Fibroblast of villous mesenchyme (primary cell): ENCODE measurements at places on chromosomes 12 and 14. TPM values are rescaled to one million over a fixed set of nuclear protein-coding genes. Genes with fewer than 3 reads are reported as not detected.

GRCh38 chr14:55641954-55642353 lies 61.9 kb downstream of the KTN1 start:
- no peak for DNase-seq

DNA sequence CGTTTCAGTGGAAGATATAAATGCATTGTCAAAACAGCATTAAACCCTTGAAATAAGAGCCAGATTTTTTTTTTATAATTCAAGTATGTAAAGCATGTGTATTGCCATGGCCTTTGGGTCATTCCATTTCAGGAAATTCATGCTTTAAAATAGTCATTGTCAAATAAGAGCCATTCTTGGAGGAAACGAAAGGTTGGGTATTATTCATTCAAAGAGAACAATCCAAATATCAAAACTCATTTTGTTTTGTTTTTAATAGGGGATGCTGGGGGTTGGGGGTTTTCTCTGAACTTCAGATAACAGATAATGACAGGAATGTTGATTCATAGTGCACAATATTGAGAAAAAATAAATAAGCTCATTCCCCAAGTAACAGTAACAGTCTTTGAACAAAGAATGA lies 174.4 kb upstream of the NUDT4 start:
- DNase-seq: peak; percentile 21

DNA sequence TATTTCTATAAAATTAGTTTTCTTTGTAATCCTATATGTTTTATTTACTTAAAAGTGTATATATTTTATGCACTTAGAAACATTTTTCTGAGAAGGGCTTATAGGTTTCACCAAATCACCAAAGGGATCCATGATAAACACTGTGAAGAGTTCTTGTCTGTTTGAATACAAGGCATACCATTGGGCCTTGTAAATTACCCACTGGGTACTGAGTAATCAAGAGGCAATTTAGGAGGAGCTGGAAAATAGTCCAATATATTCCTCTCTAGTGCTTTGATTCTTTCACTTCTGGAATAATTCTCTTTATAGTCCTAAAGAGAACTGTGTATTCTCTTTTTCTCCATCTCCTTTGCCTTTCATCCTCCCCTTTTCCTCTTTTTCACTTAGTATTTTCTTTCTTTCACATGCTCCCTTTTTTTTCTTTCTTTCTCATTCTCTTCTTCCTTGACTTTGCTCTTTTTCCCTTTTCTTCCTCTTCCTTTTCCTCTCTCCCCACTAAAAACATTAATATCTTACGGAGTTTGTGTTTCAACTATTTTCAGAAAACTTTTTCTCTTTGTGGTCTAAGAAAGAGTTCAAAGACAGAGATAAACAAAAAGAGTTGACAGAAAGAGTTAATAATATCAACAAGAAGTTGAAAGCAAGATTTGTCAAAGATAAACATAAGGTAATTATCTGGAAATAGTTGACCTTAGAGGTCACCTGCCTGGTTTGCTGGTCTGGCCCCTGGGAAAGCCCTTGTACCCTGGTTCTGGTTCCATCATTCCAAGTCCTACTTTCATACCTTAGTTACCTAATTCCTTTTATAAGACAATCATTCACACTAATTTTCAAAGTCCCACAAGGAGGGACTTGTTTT lies 435.3 kb downstream of the RAD51B start:
- DNase-seq: no peak

The ANO6 gene
- total RNA-seq: 75.1 and 91.5 TPM in 2 replicates

- no peak for DNase-seq
These were observed 64.8 kb downstream of the PPP2R5C start for GRCh38 chr14:101826351-101826750.

The VASH1 gene
- 3.9 and 5.8 TPM in 2 replicates for total RNA-seq

DNA sequence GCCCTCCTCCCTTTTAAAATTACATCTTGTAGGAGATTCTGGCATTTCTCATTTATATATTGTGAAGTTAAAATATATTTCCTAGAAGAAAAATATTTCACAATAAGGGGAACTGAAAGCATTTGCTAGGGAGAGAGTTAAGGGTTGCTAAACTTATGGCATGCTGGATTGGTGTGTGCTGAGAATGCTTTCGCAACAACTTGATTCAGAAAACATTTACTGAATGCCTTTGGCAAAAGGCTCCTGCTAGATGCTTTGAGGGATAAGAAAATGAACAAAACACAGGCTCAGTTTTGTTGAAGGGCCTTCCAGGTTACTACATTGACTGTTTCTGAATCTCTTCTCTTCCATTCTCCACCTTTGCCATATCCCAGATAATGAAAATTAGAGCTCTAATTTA lies 67.5 kb downstream of the DIP2B start:
- DNase-seq: peak; percentile 95

DNA sequence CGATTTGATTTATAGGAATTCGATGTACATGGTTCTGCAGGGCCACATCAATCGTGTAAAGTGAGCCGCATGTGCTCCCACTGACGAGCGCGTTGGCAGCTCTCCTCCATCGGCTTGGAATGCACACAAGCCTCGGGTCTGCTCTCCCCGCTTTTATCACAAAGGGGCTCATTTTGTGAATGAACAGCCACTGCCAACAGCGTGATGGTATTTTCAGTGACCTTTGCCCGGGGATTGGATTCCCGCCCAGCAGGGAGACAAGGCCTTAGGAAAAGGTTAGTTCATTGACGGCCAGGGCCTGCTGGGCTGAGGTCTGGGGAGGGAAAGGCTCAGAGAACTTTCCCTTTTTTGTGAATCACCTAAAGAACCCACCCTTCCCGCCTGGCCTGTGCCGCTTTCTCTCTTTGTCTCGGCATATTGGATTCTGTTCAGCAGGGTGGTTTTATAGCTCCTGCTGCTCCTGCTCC lies 232.1 kb downstream of the MSRB3 start:
- DNase-seq: no peak

- no peak for DNase-seq
These were observed 18.1 kb downstream of the BCL11B start for GRCh38 chr14:99253890-99254289.

The FAR2 gene
- 5.6 and 8.7 TPM in 2 replicates for total RNA-seq

The EIF2S3B gene
- 3.5 and 9.5 TPM in 2 replicates for total RNA-seq

DNA sequence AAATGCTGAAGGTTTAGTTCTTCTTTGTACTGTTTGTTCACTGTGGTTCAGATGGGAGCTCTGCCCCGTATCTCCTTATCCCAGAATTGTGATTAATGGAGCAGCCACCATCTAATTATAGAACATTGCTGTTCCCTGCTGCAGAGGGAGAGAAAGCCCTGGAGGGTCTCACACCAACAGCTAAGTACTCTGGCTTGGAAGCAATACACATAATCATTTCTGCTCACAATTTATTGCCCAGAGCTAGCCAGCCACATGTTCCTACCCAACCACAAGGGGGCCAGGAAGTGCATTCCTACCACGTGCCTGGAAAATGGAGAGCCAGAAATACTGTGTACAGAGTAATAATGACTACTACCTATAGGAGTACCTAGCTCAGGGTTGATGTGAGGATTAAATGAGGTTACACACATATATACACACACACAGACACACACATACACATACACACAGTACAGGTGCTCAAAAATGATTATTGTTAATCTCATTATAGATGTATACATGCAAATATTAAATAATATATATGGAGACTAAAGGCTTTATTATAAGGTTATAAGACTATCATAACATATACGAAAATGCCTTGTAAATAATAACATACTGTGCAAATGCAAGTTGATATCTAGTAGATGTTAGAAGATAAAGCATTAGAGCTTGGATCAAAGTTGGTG lies 22.3 kb downstream of the MSRB3 start:
- DNase-seq: no peak

The SERPINA10 gene
- not detected in 2 replicates for total RNA-seq

GRCh38 chr14:102221026-102221425 lies 81.3 kb downstream of the WDR20 start:
- DNase-seq: no peak

The TBX5 gene
- 0.43 and 1.9 TPM in 2 replicates for total RNA-seq

DNA sequence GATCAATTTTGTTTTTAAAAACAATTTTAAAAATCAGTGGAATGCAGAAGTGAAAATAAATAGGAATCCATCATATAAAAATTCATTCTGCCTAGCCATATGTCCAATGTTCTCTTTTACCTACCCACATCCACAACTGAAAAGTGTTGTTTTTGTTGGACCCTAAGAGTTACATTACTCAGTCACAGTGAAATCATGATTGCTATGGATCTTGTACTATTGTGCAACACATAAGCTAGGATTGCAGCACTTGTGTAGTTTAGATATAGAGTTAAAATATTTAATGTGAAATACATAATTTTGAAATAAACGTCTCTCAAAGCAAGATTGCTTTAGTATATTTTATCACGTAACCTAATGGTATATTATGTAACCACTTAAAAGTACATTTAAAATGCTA lies 213.3 kb upstream of the CLEC14A start:
- peak; percentile 40 for DNase-seq

DNA sequence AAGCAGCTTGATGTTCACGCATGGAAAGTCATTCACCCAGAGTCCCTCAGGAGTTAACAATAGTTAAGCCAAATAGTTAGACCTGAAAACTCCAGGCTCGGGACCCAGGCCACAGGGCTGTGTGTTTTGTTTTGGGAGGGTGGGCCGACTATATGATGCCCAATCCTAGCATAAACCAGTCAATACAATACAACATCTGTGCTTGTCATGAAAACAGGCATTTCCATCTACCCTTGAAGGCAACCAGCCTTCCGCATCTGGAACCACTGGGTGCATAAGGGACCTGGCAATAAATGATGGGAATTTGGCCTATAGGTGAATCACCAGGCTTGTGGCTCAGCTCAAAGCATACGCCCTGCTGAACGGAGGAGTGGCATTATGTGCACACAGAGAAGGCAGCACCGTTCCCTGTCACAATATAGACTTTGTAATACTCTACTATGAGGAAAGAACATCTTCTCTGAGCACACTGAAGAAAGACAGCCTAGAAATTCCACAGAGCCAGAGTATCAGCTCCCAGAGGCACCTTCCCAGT lies 91.0 kb upstream of the FOXN3 start:
- DNase-seq: peak; percentile 11

DNA sequence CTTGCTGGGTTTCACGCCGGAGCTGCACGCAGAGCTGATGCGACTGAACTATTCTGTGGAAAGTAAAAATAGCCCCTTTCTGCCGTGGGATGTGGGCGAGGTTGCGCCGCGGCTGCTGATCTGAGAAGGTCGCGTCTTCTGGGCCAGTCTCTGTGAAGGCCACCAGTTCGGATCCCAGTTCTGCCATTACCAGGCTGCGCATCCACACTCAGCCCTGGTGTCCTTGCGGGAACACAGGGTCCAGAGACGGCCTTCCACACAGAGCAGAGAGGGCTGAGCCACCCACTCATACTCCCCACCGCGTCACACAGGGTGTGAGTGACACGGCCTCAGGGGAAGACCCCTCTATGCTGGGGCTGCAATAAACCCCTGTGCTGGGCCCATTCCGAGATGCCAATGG lies 13.9 kb downstream of the GALNT9 start:
- no peak for DNase-seq

The IFNG-AS1 gene
- not detected in 2 replicates for total RNA-seq

- no peak for DNase-seq
These were observed 14.1 kb upstream of the ACSM4 start for GRCh38 chr12:7289743-7290142.

DNA sequence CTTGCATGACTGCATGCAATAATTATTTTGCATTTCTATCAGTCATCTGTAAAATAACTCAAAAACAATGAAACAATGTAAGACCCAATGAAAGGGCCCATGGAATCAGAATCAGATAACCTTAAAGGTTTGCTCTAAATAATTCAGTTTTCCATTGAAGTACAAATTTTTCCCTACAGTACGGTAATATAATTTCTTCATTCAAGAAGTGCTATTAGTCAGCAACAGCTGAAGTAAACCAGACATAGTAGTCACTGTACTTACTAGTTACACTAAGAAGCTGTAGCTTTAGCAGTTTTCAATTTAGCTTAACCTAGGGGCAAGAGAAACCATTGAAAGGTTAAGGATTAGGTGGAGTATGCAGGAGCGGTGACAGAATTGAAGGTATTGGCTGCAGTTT lies 43.5 kb downstream of the BCAT1 start:
- peak; percentile 29 for DNase-seq

- DNase-seq: peak; percentile 30
These were observed 1.1 kb downstream of the SERPINA1 start for GRCh38 chr14:94387051-94388026.

DNA sequence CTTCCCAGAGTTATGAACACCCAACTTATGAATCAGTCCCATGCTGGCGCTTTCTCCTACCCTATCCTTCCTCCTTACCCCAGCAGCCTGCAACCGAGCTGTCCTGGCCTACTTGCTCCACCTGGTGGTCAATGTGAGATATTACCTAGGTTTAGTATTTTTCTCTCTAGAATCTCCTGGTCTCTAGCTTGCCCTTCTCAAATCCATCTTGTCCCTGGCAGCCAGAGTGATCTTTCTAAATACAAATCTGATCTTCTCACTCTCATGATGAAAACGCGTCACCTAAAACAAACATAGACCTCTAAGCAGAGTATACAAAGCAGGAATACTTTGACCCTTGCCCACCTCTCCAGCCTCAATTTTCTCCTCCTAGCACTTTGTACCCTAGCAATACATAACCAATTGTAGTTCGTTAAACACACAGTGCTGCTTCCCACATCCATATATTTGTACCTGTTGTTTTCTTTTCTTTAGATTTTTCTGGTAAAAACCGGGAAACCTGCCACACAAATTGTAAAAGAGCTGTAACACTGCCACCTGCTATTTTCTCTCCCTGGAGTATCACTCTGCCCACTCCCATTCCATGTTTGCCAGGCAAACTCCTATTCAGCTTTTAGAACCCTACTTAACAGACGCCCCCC lies 20.0 kb upstream of the TCP11L2 start:
- DNase-seq: peak; percentile 73

The SLC38A4 gene
- total RNA-seq: 11.0 and 23.7 TPM in 2 replicates

DNA sequence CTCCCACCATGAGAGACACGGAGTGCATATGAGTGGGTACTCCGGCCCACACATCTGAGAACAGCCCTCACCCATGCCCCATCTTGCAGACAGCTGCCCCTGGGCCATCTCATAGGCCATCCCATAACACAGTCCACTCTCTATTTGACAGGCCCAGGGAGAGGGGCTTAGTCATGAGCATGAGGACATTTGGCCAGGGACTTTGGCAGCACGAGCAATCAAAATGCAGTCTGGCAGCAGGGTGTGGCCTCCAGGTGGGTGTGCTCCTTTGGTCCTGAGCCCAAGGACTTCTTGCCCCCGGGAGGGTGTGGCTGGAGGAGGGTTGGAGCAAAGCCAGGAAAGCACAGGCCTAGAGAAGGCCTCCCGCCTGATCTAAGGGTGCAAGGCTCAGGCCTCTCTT lies 25.6 kb downstream of the EMP1 start:
- DNase-seq: no peak

The ANO4 gene
- 8.4 and 13.8 TPM in 2 replicates for total RNA-seq

The AEBP2 gene
- total RNA-seq: 14.8 and 23.7 TPM in 2 replicates

The ITPR2 gene
- total RNA-seq: 56.0 and 77.7 TPM in 2 replicates

DNA sequence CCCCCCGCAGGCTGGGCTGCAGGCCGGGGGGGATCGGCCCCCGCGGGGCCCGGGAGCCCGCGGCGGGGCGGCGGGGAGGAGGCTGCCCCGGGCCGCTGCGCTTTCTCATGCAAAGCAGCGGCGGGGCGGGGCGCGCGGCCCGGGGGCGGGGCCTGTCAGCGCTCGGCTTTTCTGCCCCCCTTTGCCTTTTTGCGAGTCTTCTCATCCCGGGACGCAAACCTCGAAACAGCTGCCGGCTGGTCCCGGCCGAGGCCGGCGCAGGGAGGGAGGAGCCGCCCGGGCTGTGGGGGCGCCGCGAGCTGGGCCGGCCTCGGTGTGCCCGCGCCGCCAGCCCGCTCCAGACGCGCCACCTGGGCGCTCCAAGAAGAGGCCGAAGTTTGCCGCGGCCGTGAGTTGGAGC lies at the start of gene FZD10:
Gene FZD10, plus strand, starts transcription at position 198 of the 400 bp plus-strand sequence. CDS start 479 bp downstream, outside the sequence.
- no peak for DNase-seq

GRCh38 chr14:55116246-55117030 lies 12.6 kb upstream of the LGALS3 start:
- no peak for DNase-seq
